ENCODE measurements at places on chromosomes 1 and 21.

- no peak for DNase-seq
These were observed 7.3 kb upstream of the TBX15 start for GRCh38 chr1:118995312-118996016.

GRCh38 chr1:247411621-247412327 is 4.2 kb upstream of the NLRP3 start:
- DNase-seq = no peak

DNA sequence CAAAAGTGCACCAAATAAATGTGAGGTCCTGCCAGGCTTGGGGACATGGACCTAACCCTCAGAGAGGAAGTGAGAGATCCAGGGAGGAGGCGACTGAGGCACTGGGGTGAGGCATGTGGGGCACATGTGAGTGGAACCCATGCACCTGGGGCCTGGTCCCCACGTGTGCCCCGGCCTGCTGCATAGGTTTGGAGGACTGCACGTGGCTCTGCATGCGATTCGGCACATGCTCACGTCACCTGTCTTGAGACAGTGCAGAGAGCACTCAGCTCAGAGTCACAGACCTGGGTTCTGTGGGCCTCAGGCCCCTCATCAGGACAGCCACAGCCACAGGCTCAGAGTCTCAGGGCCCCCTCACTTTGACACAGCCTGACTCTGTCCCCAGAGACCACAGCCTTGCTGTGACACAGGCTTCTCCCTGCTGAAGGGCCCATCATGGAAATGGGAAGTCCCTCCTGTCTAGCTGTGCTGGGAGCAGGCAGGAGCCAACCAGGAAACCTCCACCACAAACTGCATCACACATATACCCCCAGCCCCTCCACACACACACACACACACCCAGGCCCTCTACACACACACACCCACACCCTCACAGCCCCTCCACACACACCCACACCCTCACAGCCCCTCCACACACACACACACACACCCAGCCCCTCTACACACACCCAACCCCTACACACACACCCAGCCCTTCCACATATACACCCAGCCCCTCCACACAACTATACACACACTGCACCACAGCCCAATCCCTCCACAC is 48.2 kb downstream of the SLC9A1 start:
- no peak for DNase-seq

DNA sequence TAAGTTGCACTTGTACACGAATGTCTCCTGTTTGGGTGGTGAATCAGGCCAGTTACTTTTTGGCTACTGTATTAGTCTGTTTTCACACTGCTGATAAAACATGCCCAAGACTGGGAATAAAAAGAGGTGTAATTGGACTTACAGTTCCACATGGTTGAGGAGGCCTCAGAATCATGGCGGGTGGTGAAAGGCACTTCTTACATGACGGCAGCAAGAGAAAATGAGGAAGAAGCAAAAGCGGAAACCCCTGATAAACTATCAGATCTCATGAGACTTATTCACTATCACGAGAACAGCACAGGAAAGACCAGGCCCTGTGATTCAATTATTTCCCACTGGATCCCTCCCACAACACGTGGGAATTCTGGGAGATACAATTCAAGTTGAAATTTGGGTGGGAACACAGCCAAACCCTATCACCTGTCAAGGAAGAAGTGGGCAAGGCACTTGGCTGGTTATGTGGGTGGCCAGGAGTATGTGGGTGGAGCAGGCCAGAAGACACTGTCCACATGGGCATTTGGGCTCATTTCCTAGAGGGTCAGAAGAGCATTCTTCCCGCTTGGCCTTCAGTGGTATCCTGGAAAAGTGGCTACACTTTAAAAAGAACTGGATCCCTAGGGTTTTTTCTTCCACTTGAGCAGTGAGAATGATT is 228.8 kb downstream of the HHAT start:
- no peak for DNase-seq

- no peak for DNase-seq
These were observed 13.2 kb downstream of the MEGF6 start for GRCh38 chr1:3598051-3598491.

GRCh38 chr21:42745511-42746239 is 92.3 kb downstream of the PDE9A start:
- no peak for DNase-seq

GRCh38 chr1:111837393-111837792 is 81.7 kb downstream of the DDX20 start:
- DNase-seq = no peak

DNA sequence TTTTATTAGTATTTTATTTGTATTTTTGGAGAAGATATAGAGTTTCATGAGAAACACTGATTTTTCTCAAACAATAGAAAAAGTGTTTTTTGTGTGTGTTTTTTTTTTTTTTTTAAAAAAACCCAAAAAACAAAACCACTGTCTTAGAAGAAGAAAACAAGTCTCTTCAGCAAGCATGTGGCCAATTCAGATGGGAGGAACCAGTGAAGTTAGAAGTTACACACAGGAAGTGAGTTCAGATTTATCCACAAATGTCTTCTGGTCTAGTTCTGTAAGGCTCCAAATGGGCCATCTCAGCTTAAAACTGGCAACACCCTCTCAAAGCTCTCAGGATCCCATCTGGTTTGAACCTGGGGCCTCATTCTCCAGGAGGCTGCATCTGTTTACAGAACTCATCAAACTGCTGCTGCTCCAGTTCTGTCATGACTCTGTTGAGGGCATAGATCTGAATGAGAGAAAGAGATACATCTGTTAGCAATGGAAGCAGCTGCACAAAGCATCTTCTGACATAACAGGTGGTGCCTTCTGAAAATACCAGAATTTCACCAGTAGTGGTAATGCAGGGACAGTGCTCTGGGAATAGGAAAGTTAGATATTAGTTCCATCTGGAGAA is 9.8 kb upstream of the ERMAP start:
- DNase-seq = no peak

DNA sequence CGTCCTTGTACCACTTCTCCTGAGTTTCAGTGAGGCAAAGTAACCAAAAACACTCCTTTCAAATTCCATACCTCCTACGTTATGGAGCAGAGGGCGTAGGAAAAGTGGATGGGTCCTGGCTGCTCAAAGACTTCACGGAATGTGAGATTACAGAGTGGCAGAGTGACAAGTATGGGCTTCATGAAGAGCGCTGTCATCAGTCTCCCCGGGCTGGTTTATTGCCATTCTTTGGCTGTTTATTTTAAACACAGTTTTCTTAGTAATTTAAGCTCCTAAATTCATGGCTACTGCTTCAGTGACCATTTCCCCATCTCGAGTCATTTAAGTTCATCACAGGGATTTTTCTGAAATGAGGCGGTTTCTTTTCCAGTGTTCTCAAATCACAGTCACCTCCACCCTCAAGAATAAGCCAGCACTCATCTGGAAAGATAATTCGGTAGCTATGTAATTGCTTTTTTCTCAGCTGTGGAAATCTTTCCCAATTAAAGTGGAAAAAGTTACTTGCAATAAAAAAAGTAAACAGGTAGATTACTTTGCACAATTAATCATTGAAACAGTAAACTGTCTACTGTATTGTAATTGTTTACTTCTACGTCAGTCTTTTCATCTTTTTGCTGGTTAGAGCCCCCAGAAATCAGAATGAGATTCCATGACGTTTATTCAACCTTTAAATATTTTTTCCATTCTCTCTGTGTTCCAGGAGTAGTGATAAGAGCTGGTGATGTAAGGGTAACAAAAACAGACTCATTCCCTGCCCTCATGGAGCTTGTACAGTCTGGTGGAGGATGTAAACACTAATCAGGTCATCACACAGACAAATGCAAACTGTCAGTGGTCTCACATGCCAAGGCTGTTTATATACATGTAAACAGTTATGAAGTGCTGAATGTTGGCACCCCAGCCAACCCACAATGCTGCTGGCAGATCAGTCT is 3.0 kb upstream of the SMYD2 start:
- DNase-seq = no peak

DNA sequence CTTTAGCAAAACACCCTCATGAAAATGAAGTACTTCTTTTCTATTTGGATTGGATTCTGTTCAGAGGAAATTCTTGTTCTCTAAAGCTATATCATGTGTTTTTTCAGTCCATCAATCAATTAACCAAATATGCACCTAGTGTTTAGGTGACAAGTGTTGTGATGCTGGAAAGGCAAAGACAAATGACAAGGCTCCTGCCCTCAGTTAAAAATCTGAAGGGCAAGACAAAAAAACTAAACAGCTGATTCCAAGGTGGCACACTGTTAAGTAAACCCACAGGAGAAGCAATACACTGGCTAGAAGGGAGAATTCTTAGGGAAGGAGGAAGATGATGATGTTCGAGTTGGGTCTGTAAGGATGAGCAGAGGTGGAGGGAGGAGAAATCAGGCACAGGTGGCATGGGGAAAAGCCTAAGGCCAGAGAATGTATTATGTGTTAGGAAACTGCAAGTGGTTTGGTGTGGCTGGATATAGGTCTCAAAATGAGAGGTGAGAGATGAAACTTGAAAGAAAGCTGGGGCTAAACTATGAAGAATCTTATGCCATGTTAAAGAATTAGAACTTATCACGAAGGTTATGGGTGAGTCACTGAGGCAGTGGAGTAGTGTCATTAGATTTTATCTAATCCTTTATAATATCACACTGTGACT is 51.8 kb upstream of the GFI1 start:
- DNase-seq = no peak

GRCh38 chr1:73674945-73675561 is 522.9 kb downstream of the LRRIQ3 start:
- no peak for DNase-seq

DNA sequence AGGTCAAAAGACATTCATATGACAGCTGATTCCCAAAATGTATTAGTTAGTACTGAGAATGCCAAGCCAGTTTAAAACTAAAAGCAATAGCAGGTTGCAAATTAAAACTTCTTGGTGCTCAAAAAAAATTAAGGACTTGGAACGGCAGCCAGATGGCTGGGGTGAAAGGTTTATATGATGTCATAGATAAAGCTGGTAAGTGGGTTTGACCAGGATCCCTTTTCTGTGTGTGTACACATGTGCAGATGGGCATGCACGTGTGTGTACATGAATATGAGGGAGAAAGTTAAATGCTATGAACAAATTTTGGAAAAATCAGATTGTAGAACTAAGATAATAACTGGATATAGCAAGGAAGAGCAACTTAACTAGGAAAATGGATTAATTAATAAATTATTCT is 39.1 kb upstream of the DPH5 start:
- no peak for DNase-seq

GRCh38 chr21:42117229-42117966 is 46.3 kb downstream of the UMODL1 start:
- no peak for DNase-seq

- no peak for DNase-seq
These were observed 5.7 kb downstream of the C1orf210 start for GRCh38 chr1:43279666-43280065.

- DNase-seq = no peak
These were observed 18.3 kb upstream of the PADI4 start for GRCh38 chr1:17289721-17290120.
